NCI-H1417 treated with DMSO at 0.1 percent for 48 hours (cell line): ENCODE measurements at places on chromosomes 2 and 18.

GRCh38 chr2:206193671-206194357, 34.1 kb downstream of the EEF1B2 start:
- DNase-seq = no peak

GRCh38 chr2:21836261-21836660, 712.5 kb downstream of the TDRD15 start:
- no peak for DNase-seq

GRCh38 chr2:132816234-132816633, 146.2 kb upstream of the LYPD1 start:
- DNase-seq = no peak

DNA sequence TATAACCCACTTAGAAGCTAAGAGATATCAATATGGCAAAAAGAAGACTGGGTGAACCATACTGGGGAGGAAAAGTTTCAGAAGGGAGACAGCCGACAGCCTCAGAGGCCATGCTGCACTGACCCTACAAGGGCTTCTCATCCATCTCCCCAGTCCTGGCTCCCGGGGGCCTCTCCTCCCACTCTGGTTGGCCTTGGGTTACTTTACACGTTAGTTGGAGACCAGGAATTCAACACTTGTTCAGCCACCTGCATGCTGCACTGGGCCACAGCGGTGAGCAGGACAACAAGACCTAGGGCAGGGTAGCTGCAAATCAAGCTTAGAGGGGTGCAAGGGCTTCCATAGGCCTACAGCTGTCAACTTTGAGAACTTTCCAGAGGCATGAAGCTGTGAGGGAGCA, 28.6 kb upstream of the IL1R2 start:
- no peak for DNase-seq

- no peak for DNase-seq
Observed at GRCh38 chr2:77778917-77779316, 256.7 kb upstream of the LRRTM4 start.

- no peak for DNase-seq
Observed at GRCh38 chr2:240165661-240166060, 25.2 kb upstream of the OTOS start.

DNA sequence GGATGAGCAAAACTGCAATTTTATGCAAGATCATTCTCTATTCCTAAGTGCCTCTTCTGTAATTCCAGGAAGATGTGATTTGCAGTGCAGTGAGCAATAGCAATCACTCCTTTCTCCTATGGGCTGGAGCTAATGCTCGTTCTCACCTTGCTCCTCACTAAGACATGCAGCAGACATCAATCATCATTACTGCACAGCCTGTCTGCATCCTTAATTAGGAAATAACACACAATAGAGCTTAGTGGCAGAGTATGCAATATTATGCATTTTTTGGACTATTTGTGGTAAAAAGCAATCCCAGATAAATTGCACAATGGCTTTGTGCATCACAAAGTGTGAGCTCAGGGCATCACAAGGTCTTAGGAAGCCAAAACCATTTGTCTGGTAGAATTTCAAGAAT, 32.6 kb upstream of the RAPH1 start:
- DNase-seq = no peak

DNA sequence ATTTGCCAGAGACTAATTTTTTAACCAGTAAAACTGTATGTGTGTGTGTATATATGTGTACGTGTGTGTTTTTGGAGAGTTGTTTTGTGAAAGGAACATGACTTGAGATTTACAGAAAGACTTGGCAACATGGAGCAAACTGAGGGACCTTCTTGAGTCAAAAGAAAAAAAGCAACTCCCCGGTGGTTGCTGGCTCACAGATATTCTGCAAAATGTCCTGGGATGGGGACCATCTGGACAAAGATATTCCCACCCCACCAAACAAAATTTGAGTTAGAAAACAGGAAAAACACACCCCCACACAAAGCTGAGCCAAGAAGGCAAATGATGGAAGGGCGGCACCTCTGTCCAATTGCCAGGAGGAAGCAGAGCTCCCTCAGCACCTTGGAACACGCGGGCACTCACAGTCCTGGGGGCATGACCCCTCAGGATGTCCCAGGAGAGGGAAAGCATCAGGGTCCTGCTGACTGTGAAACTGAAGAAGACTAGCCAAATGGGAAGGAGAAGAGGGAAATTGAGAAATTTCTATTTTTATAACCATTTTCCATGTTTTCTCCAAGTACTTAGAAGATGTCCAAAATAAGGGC, 290.2 kb upstream of the ACVR2A start:
- no peak for DNase-seq

DNA sequence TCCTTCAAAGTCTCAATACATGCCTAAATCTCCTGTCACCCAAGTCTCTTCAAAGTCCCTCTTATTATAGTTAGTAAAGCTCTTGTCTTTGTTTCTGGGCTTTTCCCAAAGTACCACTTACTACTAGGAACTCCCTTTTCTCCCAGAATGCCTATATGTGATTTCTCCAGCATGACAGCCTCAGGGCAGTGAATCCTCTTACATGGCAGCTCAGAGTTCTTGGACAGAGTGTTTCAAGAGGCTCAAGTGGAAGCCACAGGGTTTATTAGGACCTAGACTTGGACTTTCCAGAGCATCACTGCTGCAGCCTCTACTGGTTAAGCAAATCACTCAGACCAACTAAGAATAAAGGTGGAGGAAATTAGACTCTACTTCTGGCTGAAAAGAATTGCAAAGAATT, 98.9 kb downstream of the CSRNP3 start:
- no peak for DNase-seq

DNA sequence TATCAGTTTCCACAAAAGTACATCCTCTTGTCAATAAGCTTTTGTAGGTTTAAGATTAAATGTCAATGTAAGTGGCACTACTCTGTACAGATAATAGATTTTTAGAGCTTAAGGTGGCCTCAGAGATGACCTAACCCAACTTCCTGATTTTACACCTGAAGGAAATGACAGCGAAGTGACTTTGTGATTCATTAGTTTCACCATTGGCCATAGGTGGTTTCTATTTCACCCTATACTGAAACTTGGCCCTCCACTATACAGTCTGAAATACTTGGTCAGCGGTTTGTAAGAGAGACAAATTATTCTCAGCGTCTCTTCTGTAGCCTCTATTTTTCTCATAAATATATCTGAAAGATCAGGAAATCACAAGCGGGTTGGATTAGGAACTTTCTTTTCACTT, 330.4 kb upstream of the FAM98A start:
- DNase-seq = no peak

- DNase-seq = no peak
Observed at GRCh38 chr2:232315049-232315922, 63.3 kb upstream of the ALPP start.

DNA sequence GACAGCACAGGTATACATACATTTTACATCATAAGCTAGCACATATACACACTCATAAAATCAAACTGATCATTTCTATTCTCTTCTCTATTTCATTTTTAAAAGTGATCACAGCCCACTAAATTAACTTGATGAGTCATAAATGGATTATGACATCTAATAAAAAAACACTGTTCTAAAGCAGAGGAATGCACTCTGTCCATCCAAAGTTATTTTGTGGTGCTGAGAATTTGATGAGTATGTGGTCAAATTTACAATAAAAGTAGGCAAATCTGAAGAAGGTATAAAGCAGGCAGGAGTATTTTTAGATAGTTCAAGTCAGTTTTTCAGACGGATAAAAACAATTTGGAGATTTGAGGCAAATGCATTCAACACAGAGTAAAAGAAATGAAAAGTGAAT, 104.4 kb downstream of the NOL4 start:
- DNase-seq = no peak
